ENCODE measurements at places on chromosomes 12 and 14.

DNA sequence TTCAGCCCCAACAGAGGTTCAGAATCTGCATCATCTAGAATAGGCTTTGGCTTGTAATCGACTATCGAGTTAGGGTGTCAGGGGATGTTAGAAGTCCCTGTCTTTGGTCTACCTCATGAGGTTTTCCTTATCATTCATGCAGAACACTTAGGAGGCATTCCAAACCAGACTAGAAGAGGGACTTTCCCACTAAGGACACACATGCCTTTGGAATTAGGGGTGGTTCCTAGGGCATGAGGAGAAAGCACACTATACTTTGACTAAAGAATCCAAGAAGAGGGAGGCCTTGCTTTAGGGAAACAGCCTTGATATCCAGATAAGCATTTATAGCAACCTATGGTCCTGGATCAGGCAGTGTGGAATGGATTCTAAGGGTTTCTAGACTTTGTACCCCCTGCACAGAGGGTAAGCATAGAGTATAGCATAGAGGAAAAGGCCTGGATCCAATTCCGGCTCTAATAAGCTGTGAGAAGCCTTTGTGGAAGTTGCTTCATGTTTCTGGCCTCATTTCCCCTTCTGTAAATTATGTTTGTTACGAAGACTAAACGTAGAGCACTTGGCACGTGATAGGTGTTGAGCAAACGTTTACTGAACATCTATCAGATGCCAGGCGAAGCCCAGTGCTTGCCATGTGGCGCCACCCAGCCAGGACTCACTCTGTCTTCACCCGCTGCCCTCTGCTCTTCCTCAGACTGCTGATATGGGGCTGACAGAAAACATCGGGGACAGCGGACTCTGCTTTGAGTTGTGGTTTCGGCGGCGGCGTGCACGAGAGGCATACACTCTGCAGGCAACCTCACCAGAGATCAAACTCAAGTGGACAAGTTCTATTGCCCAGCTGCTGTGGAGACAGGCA is 13.2 kb downstream of the ZNF219 start:
- peak; percentile 68 for DNase-seq

DNA sequence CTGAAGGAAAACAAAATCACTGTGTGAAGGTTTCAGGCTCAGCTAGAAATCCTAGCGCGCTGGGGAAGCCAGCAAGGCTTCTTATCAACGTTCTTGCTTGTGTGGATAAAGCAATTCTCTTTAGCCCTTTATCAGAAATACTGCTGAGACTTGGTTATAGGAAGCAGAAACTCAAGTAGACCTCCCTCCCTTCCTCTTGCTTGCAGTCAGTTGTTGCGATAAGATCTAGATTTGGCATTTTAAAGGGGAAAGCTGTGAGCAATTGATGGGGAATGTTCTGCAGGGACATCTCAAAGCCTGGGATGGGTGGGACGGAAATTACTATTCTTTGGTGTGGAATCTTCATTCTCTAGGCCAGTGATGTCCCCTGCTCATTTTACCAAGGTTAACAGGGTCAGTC is 76.4 kb upstream of the ANO4 start:
- peak; percentile 49 for DNase-seq

- DNase-seq, result no peak
Measured at GRCh38 chr12:31756977-31757420, 28.2 kb upstream of the AMN1 start.

DNA sequence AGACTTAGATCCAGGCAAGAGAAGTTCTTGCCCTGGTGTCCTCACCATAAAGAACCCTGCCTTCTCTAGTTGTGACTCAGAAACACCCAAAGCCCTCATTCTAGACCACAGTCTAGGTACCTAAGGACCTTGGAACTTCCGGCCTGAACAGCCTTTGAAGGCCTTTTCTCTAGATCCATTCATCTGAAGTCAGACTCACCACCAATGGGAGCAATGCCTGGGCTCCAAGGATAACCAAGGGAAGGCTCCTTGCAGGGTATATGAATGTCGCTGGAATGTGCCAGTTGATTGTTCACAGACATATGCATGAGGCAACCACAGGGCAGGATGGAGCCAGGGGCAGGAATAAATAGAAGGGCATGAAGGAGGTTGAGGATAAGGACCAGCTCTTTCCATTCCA is 86.3 kb downstream of the PLCZ1 start:
- DNase-seq, result peak; percentile 5

DNA sequence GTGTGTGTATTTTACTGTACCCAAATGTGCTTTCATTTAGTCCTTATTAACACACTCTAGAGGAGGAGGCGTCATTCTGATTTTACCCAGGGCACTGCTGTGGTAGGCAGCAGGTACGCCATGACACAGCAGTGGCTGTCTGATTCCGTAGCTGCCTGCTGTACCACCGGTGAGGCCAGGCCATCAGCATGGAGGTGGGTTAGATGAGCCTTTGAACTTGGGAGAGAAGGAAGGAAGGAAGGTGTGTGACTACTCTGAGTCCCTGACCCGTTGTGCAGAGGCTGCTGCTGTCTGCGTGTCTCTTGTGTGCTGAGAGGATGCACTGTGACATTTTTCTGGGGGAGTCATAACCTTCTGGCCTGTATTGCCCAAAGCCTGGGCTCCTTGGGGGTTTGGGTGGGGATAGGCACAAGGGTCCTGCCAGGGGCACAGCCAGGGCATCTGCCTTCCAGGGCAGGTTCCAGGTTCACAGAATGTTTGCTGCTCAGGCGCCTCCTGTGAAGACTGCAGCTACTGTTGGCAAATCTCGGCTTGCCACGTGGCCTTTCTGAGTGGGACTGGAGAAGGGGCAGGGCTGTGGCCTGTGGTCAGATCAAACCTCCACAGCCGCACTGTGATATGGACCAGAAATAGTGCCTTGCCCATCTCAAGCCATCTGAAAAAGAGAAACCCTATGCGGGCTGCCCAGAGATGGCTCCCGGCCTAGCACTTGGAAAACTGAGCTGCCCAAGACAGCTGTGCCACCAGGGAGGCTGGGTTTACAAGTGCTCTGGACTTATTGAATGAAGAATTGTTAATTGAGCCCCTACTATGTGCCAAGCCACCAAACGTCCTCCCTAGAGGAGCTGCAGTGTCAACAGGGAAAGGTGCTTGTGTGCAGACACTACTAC is 47.1 kb downstream of the MLXIP start:
- no peak for DNase-seq

- DNase-seq, result peak; percentile 74
Measured at GRCh38 chr12:110312581-110313360, 31.7 kb downstream of the ATP2A2 start.

DNA sequence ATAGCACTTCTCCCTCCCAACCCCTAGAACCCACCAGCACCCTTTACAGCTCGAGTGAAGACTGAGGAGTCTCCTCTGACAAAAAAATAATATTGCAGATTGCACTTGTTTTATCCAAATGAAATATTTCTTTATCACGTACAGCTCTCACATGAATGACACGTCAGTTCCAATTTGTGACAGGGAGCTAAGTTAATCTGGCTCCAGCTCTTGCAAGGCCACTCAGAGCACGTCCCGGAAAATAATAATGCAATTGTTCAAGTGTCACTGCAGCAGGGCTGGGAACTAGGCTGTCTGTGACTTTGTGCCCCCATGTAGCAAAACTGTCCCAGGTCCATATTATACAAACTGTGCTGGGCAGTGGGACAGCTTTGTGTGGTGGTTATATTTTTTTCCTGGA is 539.6 kb downstream of the VRK1 start:
- no peak for DNase-seq

DNA sequence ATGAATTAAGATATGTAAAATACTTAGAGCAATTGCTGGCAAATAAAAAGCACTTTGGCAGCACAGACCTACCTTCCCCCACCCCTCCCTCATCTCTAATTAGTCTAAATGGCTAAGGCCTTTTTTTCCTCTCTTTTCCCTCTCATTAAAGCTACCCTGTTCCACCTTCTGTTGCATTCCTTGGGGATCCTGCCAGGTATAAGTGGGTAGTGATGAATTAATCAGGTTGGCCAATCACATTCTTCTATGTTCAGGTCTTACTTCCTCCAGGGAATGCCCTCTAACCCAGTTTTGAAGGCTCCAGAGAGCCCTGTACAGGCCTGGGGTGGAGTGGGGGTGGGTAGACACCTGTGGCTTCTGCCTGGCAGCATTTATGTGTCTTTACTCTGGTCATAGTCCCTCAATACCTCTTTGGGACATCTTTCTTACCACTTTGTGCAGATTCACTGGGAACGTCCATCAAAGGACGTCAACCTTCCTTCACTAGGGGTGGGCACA is 28.4 kb downstream of the HSPB8 start:
- DNase-seq, result no peak

DNA sequence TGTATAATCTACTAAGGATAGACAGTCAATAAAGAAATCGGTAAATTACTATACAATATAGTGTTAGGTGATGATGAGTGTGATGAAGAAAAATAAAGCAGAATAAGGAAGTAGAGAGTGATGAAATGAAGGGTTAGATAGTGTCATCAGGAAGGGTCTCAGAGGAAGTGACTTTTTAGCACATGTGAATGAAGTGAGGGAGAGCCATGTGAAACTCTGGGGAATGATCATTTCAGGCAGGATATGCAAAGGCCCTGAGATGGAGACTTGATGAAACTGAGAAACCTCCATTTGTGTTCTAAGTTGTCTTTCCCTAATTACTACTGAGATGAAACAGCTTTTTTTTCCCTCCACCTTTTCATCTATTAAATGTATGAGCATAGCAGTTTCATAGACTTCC is 19.4 kb upstream of the GNPTAB start:
- DNase-seq, result no peak

GRCh38 chr14:72333357-72333756 is 401.1 kb downstream of the RGS6 start:
- DNase-seq, result no peak

Data from AG10803 (cell line).